Fibroblast of lung (primary cell): ENCODE measurements at places on chromosomes 3 and 15.

GRCh38 chr3:127392156-127392490 lies 104.3 kb upstream of the PRR20G start:
- no peak for DNase-seq

DNA sequence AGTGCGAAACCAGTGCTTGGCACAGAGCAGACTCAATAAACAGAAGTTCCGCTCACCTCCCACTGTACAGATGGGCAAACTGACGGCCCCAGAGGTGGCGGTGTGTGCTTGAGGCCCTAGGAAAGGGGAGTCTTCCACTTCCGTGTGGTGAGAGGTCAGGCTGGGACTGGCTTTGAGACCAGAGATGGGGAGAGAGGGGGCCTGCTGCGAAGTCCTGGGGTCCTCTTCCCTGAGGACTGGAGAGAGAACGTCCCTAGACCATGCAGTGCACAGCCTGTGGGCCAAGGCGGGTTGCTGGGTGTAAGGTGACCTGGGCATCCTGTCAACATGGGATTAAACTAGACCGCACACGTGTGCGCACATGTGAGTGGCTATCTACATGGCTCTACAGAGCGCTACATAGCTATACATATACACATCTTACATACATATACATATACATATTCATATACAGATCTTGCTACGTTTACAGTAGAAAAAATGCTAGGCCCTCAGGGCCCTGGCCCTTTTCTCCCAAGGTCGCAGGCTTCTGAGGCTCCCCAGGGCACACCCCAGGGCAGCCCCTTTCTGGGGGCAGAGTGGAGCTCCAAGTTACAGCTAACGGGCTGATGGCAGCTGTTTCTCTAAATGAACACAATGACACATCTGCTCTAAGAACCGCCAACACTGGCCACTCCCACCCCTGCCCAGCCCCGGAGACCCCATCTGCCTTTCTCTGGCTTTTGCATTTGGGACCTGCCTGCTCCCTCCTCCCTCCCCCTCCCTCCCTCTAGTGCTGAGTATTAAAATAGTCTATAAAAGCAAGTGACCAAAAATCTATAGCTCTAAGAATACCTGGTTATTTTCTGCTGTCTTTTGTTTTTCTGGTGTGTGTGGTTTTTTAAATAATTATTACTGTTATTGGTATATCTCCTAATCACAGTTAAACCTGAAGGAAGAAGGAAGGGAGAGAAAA lies 47.0 kb downstream of the HCN4 start:
- no peak for DNase-seq

DNA sequence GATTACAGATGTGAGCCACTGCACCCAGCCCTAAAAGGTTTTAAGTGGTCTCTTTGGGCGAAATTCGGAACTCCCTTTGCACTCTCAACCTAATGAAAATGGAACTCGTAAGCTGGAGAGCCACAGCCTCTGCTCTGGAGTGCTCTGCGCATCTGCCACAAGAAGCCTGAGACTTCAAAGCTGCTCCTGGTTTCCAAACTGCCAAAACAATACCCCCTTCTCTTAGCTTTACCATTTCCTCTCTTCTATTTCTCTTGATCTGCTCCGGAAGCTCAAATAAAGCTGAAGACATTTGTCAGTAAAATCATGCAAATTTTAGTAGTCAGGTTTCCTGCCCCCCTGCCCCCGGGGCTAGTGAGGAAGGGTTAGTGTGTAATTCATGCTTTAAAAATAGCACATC lies 312.7 kb downstream of the MFSD1 start:
- DNase-seq: no peak

DNA sequence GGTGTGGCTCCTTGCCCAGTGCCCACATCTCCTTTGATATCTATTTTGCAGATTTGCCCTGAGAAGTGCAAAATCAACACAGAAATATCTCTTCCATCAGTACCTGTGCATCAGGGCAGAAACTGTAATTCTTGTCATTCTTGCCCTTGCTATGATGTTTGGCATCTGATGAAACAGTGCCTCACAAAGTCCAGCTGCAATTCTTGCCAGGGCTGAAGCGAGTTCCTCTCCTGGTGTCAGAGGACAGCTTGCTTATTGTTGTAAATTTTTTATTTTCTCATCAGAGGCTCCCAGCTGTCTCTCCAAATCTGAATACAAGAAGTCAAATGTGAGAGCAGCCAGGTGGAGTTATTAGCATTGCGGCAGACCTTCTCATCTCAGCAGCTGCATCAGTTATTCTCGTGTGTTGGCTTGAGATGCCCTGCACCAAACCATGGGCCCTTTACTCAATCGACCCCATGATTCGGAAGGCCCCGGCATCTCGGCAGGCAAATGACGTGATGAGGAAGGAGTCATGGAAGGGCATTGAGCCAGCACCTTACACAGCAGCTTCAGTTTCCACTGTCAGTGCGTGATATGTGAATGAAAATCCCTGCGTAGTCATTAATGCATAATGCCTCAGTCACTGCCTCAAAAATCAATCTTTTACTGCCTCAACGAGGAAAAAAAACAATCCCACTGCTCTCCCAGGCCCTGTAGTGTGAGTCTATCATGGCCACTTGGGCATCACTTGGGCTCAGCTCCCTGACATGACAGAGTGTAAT lies 93.4 kb downstream of the CCNL1 start:
- peak; percentile 88 for DNase-seq

DNA sequence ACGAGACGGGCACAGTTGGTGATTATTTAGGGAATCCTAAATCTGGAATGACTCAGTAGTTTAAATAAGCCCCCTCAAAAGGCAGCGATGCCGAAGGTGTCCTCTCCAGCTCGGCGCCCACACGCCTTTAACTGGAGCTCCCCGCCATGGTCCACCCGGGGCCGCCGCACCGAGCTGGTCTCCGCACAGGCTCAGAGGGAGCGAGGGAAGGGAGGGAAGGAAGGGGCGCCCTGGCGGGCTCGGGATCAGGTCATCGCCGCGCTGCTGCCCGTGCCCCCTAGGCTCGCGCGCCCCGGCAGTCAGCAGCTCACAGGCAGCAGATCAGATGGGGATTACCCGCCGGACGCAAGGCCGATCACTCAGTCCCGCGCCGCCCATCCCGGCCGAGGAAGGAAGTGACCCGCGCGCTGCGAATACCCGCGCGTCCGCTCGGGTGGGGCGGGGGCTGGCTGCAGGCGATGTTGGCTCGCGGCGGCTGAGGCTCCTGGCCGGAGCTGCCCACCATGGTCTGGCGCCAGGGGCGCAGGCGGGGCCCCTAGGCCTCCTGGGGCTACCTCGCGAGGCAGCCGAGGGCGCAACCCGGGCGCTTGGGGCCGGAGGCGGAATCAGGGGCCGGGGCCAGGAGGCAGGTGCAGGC lies 318.0 kb downstream of the FGF12 start:
- DNase-seq: peak; percentile 28

GRCh38 chr3:172776049-172776717 lies 25.7 kb downstream of the ECT2 start:
- DNase-seq: peak; percentile 72

GRCh38 chr15:98938105-98938417 lies 69.5 kb downstream of the PGPEP1L start:
- DNase-seq: no peak

GRCh38 chr3:115659253-115660220 lies 36.2 kb downstream of the GAP43 start:
- peak; percentile 57 for DNase-seq

GRCh38 chr3:35492841-35493240 lies 146.5 kb upstream of the ARPP21 start:
- DNase-seq: no peak

GRCh38 chr15:89121414-89121813 lies 33.2 kb downstream of the ABHD2 start:
- DNase-seq: no peak

DNA sequence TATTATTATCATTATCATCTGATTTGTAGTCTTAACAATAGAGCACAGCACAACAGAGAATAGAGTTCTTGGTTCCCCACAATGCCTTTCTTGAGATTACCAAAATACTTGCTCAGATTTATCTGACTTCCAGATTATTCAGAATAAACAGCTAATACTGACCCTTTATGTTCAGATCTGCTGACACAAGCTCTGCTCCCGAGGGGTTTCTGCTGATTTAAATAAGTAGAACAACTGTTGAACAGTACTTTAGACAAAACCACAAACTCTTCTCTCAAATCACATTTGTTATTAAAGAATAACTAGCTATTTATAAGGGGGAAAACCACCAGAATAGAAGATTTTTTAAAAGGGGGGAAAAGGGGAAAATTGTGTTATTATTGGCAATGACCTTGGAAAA lies 380.2 kb upstream of the ATP11B start:
- DNase-seq: no peak

DNA sequence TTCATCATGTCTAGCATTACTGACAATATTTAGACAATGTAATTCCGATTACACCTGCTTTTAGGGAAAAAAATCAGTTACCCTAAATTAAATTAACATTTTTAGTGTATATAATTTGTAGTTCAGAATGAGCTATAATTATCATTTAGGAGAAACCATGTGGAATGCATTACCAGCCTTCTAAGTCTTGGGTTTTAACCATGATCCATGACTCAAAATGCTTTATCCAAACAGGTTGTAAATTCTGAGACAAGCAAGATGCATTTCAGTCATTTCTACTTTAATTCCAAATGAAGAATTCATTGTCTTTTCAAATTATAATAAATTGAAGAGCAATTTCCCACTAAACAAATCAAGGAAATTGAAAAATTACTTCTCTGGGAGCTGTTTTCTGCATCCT lies 243.7 kb upstream of the LRIG1 start:
- DNase-seq: no peak
